ENCODE measurements at places on chromosomes 7 and 10.

DNA sequence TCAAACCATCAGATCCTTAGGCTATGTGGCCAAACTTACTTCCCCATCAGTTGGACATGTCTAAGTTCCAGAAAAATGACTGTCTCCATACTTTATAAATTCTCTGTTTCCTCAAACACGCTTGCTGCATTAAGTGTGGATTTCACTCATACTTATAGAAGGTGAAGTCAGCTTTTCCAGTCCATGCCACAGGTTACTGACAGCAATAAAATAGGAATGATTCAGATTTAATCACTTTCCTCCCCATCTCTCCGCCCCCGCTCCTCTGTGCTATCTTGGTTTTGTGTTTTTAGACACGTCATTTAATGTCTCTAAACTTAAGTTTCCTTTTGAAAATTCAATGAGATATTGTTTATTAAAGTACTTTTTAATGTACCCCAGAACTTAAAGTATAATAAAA lies 1098.0 kb upstream of the C7orf33 start:
- DNase-seq = peak; percentile 55

DNA sequence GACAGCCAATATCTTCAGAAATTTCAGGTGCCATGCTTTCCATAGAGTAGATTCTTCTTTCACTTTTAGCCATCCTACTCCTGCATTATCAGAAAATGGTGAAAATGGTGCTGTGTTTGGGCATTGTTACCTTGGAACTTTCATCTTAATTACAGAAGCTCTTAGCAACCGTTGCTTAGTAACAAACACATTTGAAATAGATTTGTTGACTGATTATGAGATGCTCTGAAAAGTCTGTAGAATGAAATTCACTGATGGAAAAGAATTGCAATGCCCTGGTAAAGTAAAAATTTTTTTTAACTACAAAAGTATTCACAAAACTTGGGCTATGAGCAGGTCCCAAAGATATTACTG lies 249.3 kb upstream of the NEBL start:
- DNase-seq = no peak

DNA sequence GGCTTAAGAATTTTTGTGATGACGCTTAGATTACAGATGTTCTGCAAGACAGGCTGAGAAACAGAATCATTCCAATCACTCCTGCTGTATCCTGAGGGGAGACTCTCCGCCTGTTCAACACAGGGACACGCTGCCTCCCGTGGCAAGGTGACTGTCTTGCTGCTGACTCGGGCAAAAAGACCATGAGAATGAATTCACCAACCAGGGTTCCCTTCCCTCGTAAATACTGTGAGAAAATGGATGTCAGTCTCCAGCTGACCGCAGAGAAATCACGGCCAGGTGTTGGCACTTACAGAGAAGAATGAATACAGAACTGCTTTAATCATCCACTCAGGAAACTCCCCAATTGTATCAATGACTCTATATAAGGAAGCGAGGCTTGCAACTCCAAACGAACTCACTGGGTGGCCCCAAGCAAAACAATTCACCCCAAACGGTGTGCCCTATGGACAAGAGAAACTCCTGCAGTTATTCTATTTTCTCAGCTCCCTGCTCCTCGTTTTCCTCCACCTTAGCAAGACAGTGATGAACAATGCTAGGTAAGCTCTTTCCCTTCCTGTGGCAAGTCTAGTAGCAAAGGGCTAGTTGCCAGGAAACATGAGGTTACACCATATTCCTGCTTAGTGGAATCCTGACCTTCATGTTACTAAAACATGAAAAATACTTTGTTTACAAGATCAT lies 22.8 kb downstream of the GNA12 start:
- no peak for DNase-seq

DNA sequence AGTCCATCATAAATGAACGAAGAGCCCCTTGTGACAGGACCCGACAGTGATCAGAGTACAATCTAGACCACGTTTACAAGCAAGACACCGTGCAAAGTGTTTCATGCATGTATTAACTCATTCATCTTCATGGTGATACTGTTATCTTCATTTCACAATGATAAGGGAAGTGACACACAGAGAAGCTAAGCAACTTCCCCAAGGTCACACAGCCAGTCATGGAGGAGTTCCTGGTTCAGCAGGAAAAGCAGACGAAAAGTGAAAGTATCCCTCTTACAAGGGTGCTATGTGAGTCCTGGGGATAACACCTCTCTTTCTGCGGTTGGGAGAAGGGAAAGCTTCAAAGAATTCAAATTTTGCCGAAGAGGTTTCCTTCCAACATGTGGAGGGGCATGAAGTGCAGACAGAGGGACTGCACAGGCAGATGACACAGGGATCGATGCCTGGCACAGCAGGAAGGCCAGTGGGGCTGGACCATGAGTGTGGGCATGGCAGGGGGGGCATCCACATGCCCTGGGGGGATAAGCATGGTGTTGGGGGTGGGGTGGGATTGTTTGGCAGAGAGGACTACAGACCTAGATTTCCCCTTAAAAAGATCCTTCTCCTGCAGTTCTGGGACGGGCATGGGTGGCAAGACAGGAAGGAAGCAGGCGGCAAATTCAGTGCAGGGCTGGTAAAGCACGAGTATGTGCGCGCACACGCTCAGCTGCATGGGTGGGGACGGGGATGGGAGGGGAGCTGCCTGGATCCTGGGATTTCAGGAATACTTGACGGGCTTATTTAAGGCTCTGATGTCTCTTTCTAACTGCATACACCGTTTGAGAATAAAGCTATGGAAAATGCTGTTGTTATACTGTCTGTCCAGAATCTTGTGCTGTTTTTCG lies 33.5 kb upstream of the DDC start:
- no peak for DNase-seq

GRCh38 chr10:126153711-126154628 lies 234.3 kb downstream of the ADAM12 start:
- DNase-seq = peak; percentile 67

DNA sequence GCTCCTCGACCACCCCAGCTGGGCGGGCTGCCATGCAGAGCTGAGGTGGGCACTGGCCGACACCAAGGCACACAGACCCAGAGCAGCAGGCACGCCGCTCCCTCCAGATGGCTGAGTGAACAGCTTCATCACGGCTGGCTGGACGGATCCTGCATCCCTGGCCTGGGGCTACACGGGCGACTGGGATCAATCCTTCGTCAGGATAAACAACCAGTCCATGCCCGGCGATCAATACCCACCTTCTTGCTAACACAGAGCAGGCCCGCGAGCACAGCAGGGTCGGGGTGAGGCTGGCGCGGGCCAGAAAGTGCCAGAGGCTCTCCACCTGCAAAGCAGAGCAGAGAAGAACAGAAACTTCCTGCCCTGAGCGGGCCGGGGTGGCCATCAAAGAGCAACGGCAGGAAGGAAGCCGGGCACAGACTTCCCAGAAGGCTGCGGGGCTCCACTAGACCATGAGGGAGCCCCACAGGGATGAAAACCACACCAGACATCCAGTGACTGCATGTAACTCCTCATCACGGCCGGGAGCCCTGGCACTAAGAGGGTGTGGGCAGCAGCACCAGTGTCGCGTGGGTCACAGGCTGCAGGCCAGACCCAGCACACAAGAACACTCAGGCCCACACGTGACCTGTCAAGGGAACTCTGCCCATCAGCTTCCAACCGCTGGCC lies 166.4 kb downstream of the MAD1L1 start:
- no peak for DNase-seq

DNA sequence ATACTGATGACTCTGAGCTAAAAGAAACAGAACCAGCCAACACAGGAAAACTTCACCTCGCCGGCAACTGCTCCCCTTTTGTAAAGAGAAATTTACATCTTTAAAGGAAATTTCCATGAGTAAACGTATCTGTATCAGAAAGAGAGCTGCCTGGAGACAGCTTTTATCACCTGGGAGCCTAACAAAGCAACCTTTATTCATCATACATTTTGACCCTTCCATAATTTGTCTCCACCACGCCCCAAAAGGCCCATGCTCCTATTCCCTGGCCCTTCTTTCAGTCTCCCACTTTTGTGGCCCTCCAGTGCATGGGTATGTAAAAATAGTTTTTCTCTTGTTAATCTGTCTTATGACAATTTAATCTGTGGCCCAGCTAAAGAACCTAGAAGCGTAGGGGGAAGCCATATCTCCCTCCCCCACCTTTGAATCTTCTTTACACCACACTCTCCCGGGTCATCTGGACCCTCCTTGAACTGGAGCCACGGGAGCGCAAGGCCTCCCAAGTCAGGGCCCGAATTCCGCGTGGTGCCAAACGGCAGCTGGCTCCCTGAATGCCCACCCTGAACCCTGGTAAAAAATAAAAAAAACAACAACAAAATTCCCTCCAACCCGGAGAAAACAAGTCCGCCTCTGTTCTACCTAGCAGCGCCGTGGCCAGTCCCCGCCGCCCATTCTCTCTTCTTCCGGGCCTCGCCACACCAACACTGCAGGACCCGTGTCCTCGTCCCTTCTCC lies 15.4 kb upstream of the FKBP9 start:
- no peak for DNase-seq

GRCh38 chr10:129771576-129771975 lies 192.5 kb downstream of the EBF3 start:
- DNase-seq = no peak

DNA sequence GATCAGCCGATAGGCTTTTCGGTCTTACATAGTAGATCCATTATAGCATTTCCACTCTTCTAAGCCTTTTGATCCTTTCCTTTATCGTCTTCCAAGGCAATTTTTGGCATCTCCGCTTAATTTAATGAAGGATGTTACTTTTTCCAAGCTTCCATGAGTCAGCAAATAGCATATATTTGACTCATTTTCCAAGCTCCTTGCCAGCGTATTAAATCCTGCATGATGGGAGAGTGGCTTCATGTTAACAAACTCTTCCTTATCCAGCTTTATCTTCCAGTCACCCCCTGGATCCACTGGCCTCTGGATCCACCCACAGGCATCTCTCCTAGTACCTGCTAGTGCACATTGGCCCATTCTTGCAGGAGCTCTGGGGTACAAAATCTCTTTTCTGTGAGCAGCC lies 13.0 kb downstream of the OR9A2 start:
- peak; percentile 75 for DNase-seq

- DNase-seq = no peak
Measured at GRCh38 chr7:154304740-154305700, 252.8 kb downstream of the DPP6 start.

GRCh38 chr7:98800996-98801395 lies 68.8 kb downstream of the TMEM130 start:
- DNase-seq = no peak

DNA sequence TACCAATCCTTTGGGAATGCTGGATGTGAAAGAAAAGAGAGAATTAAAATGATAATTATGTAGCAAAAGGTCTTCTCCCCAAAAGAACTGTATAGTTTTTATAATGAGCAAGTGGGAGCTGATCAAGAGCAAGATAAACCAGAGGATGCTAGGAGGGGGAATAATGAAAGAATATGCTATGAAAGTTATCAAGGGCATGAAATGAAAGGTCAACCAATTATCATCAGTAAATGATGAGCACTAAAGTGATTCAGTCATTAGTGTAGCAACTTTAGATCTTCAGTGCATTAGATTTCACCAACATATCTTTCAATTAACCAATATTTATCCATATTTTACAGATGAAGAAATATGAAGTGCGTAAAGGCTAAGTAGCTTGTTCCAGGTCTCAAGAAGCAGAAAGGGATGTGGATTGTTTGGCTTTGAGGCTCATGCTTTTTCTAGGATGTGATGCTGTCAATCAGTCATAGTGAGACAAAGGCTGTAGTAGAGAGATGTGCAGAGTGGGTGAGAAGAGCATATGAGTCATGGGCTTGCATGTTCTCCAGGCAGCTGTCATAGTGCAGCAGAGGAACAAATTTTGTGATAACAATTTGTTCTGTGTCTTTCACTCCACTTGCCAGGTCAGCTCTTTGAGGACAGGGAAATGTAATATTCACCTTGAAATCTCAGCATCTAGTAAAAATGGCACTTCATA lies 5.7 kb upstream of the OR2F2 start:
- DNase-seq = no peak

Data from stromal cell of bone marrow (primary cell).